ENCODE measurements at places on chromosomes 16 and 17.
A peak's percentile ranks its signal among the peaks of the same experiment; 100 is the strongest.

GRCh38 chr16:3945751-3946603, 65.5 kb upstream of the CREBBP start:
- no peaks in the 10 kb centered on the region for H3K36me3 ChIP-seq
- H3K27me3 ChIP-seq = no peaks in the 10 kb centered on the region
- no peak overlapping the region for H3K4me3 ChIP-seq
- peak; percentile 41 for DNase-seq
- no peak overlapping the region for H3K27ac ChIP-seq
- no peaks in the 10 kb centered on the region for H3K4me1 ChIP-seq

DNA sequence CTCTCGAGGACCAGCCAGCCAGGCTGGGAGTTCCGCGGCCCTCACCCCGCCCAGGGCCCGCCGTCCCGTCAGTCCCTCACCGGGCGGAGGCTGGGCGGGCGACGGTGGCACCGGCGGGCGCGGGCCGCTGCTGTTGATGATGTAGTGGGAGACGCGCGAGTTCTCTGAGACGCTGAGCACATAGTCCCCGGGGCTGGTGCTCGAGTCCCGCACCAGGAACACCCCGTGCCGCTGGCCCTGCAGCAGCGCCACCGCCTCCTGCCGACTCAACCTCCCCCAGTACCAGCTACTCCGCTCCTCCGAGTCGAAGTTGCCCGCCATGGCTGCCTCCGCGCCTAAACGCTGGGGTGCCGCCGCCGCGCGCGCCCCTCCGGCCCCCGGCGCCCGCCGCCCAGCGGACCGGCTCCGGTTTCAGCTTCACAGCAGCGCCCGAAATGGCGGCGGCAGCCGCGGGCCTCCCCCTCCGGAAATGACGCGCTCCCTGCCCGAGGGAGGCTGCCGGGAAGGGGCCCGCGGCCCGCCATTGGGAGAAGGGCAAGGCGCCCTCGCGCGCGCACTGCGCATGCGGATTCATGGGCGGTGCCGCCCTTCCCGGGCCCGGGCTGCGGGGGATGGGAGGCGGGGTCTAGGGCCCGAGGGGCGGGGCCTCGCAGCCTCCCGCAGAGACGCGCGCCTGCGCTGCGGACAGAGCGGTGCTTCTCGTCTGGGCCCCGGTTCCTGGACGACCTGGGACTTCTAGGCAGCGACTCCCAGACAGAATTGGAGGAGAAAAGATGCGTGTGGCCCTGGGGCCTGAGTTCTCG, at the start of gene CRK:
Gene CRK (minus strand): TSS at position 436 of the 803 bp plus-strand sequence. CDS start 115 bp downstream, at position 321.
- peak within 1 kb of the TSS; percentile 91 for H3K4me3 ChIP-seq
- no peaks in the 10 kb centered on the region for H3K27me3 ChIP-seq
- H3K27ac ChIP-seq = peak within 1 kb of the TSS; percentile 86
- no peaks in the 10 kb centered on the region for H3K4me1 ChIP-seq
- H3K36me3 ChIP-seq = peaks cover 31% of the 10 kb centered on the region
- DNase-seq = peak; percentile 100

DNA sequence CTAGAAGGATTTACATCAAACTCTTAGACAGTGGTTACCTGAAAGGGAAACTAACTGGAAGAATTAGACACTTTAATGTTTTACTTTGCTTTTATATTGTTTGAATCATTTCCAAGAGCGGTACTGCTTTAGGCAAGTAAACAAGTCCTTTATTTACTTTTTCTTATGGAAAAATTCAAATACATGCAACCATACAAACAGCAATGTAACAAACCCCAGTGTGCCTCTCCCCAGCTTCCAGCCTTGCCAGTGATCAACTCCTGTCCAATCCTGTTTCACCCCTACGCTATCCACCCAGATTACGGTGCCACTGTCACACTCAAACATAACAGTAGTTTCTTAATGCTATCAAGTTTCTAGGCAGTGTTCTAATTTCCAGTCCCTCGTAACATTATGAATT, 85.9 kb downstream of the C16orf95 start:
- no peaks in the 10 kb centered on the region for H3K27me3 ChIP-seq
- no peak overlapping the region for H3K4me3 ChIP-seq
- no peaks in the 10 kb centered on the region for H3K36me3 ChIP-seq
- no peak for DNase-seq

DNA sequence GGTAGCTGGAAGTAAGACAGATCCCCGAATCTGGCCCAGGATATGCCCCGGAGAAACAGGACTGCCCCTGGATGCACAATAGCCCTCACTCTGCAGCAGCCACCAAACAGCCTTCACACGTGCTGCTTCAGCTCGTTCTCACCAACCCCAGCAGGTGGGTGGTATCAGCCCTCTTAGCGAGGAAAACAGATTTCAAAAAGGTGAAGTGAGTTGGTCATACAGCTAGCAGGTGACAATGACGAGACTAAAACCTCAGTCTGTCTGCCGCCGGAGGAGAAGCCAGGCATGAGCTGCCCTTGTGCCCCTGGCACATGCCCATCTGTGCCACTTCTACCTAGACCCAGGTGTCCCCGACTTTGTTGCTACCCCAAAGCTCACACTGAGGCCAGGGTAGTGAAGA, 92.4 kb downstream of the YPEL2 start:
- H3K27me3 ChIP-seq = no peaks in the 10 kb centered on the region
- no peak overlapping the region for H3K27ac ChIP-seq
- DNase-seq = peak; percentile 90
- H3K4me1 ChIP-seq = peaks cover 40% of the 10 kb centered on the region

GRCh38 chr17:7717756-7718350, 309 bp downstream of the DNAH2 start:
- peak overlapping the region; percentile 86 for H3K4me3 ChIP-seq
- H3K27ac ChIP-seq = no peak overlapping the region
- no peaks in the 10 kb centered on the region for H3K36me3 ChIP-seq
- DNase-seq = no peak
- peaks cover 25% of the 10 kb centered on the region for H3K27me3 ChIP-seq
- peaks cover 2% of the 10 kb centered on the region for H3K4me1 ChIP-seq

- H3K27ac ChIP-seq = no peak overlapping the region
- H3K4me3 ChIP-seq = no peak overlapping the region
- H3K36me3 ChIP-seq = no peaks in the 10 kb centered on the region
- H3K27me3 ChIP-seq = no peaks in the 10 kb centered on the region
- peak; percentile 27 for DNase-seq
Observed at GRCh38 chr16:19963301-19963700, 78.7 kb upstream of the GPRC5B start.

DNA sequence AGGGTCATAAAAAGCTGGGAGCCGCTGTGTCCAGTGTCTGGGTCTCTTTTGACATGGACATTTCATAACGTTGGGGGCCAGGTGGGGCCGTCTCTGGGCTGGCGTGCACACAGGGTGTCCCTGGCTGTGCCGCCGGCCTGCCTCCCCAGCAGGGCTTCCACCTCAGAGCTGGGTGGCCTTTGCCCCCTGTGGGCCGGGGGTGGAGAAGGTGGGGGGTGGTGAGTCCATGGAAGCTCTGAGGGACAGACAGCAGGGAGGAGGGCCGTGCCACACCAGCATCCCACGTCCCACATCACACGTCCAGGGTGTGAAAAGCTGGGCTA, 908 bp upstream of the SNAI3 start:
- no peak overlapping the region for H3K4me3 ChIP-seq
- H3K27me3 ChIP-seq = peaks cover 35% of the 10 kb centered on the region
